RPMI7951 (cell line): ENCODE measurements at places on chromosomes 11 and 22.

DNA sequence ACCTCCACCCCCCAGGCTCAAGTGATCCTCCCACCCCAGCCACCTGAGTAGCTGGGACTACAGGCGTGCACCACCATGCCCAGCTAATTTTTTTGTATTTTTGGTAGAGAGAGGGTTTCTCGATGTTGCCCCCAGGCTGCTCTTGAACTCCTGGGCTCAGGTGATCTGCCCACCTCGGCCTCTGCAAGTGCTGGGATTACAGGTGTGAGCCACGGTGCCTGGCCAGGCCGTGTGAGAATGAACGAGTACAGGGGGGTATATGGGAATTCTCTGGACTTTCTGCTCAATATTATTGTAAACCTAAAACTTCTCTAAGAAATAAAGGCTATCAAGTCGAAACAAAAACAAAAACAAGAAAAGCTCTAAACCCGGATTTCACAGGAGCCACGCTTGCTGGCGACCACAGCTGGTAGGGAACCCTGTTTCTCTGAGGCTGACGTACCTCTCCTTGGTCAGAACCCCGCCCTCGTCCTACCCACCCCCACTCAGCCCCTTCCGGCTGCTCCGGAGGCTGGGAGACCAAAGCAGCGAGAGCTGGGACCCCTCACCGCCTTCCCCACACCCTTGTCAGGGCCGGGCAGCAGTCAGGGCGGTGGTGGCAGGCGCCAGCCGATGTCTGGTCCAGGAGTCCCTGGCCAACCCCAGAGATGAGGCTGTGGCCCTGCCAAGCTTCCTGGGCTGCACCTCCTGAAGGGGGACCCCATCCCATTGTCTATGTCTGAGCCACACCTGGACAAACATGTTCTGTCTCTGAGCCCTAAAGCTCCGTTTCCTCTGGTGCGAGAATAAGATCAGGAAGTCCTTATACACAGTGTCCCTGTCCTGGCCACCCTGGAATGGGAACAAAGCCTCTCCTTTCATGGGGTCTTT, 52.1 kb downstream of the LINC01488 start:
- DNase-seq, result no peak

GRCh38 chr11:34203377-34203871, 98.0 kb downstream of the NAT10 start:
- DNase-seq, result no peak

- no peak for DNase-seq
These were observed 13.8 kb downstream of the TSPAN32 start for GRCh38 chr11:2315395-2316168.

GRCh38 chr11:120494595-120494994, 17.0 kb upstream of the GRIK4 start:
- DNase-seq, result no peak

- DNase-seq, result no peak
These were observed 17.6 kb downstream of the RNF185 start for GRCh38 chr22:31177420-31178162.

GRCh38 chr11:126485986-126486635, 130.6 kb downstream of the ST3GAL4 start:
- no peak for DNase-seq

GRCh38 chr11:130234315-130234714, 74.7 kb downstream of the ST14 start:
- no peak for DNase-seq

- DNase-seq, result no peak
These were observed 3.7 kb upstream of the TMEM109 start for GRCh38 chr11:60910281-60910687.

GRCh38 chr11:134126217-134126822, 57.4 kb downstream of the JAM3 start:
- peak; percentile 92 for DNase-seq

DNA sequence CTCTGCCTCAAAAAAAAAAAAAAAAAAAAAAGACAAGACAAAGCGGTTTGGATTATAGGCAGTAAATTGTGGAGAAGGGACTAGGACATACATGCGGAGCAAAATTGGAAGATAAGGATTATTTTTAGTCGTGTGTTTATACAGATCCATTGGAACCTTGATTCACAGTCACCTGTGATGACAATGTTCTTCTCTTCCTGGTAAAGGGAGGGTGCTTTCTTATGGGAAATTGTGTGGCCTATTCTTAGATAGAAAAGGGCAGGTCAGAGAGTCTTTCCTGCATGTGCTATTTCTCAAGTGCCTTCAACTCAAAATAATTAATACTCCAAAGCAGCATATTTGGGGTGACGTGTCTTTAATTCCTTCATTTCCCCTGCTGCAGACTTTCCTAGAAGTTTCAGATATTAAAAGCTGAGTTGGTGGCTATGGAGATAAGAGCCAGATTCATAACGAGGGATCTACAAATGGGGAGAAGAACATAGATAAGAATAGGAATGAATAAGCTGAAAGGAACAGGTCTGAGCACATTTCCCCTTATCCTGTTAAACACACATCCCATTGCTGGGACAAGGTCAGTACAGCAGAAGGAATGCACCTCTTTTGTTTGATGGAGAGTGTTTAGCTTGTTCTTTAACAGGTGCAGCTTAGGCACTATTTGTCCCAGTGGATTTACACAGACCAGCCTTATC, 22.5 kb downstream of the GSTT2B start:
- no peak for DNase-seq

- DNase-seq, result no peak
These were observed 9.1 kb upstream of the ZNF74 start for GRCh38 chr22:20384865-20385264.

- no peak for DNase-seq
These were observed 210.7 kb downstream of the METTL15 start for GRCh38 chr11:28318871-28319270.

GRCh38 chr11:132300283-132300682, 929.9 kb downstream of the NTM start:
- DNase-seq, result no peak

GRCh38 chr11:61775606-61776554, 16.5 kb downstream of the TMEM258 start:
- DNase-seq, result no peak

DNA sequence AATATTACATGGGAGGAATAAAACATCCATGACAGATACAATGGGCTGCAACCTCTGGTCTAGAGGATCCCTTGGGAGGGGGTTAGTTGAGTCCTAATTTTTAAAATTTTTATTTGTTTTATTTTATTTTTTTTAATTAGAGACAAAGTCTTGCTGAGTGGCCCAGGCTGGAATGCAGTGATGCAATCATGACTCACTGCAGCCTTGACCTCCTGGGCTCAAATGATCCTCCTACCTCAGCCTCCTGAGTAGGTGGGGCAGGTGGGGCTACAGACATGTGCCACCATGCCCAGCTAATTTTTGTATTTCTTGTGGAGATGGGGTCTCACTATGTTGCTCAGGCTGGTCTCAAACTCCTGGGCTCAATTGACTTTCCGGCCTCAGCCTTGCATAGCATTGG, 43.1 kb downstream of the FDX1 start:
- DNase-seq, result peak; percentile 7
